ENCODE measurements at places on chromosomes 5 and 9.

- no peak for DNase-seq
Observed at GRCh38 chr9:104833696-104834095, 69.8 kb downstream of the NIPSNAP3B start.

DNA sequence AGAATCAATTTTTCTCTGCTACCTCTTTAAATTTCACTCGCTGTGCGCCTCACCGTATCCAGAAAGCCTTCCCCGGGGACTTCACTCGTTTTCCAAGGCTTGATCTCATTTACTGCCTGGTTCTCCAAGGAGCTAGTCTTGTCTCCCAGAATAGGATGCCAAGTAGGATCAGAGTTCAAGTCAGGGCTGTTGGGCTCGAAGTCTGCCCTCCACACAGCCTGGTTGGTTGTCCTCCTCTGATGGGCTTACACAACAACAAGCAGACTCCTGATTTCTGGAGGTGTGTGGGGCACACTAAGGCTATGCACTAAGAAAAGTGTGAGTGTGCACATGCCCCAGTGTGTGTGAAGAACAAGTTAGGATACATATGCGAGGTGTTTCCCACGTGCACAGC, 14.0 kb upstream of the TNIP1 start:
- no peak for DNase-seq

DNA sequence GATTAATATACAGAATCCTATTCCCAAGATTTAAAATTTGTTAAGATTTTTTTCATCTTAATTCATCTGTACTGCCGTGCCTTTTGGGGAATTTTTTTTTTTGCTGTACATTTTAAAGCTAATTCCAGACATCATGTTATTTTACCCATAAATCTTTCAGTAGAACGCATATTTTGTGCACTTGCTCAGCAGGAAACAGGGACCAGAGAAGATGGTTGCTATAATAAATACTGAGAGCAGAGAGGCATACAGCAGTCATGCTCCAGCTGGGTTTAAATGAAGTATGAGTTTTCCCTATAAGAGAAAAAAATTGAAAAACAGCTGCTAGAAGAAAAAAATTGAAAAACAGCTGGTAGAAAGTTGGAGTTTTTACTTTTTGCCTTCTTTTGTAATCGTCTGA, 196.9 kb upstream of the PUM3 start:
- DNase-seq: no peak

DNA sequence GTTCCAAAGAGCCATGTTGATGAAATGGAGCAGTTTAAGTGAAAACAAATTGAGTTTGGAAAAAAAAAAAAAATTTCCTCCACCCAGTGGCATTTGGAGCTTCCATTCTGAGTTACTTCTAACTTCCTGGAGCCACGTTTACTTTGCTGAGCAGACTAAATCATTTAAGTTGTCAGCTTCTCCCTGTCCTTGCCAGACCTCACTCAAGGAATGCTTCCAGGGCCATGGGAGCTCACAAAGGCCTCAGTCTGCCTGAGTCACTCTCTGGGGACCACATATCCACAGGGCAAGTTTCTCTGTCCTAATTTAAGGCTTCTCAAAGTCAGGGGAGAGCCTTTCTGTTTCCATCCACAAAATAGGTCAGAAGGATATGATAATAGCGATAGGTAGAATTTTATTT, 210.3 kb upstream of the TNC start:
- peak; percentile 55 for DNase-seq

GRCh38 chr9:19969721-19970120, 180.9 kb upstream of the SLC24A2 start:
- no peak for DNase-seq

GRCh38 chr5:57037355-57037754, 85.4 kb upstream of the MIER3 start:
- DNase-seq: no peak

DNA sequence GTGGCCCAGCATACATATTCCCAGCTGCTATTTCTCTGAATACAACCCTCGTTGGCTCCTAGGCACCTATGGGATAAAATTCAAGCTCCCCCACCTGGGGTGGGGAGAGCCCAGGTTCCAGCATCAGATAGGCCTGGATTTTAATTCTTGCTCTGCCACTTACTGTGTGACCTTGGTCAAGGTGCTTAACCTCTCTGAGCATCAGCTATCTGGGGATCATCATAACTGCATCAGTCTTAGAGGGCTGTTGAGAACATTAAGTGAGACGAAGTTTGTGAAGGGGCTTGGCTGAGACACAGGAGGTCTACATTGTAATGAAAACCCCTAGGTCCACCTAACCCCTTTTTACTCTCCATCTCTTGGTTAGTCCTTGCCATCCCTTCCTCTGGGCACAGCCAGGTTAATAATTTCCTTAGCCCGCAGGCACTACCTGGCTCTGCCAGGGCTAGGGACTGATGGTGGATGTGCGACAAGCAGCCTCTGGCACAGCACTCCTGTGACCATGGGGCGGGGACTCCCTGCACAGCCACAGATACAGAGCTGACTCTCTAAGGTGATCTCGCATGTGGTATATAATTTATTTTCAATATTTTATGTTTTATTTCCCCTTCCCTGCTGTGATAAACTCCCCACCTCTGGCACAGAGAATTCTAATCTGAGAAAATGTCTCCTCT, 68.7 kb downstream of the CRB2 start:
- no peak for DNase-seq

DNA sequence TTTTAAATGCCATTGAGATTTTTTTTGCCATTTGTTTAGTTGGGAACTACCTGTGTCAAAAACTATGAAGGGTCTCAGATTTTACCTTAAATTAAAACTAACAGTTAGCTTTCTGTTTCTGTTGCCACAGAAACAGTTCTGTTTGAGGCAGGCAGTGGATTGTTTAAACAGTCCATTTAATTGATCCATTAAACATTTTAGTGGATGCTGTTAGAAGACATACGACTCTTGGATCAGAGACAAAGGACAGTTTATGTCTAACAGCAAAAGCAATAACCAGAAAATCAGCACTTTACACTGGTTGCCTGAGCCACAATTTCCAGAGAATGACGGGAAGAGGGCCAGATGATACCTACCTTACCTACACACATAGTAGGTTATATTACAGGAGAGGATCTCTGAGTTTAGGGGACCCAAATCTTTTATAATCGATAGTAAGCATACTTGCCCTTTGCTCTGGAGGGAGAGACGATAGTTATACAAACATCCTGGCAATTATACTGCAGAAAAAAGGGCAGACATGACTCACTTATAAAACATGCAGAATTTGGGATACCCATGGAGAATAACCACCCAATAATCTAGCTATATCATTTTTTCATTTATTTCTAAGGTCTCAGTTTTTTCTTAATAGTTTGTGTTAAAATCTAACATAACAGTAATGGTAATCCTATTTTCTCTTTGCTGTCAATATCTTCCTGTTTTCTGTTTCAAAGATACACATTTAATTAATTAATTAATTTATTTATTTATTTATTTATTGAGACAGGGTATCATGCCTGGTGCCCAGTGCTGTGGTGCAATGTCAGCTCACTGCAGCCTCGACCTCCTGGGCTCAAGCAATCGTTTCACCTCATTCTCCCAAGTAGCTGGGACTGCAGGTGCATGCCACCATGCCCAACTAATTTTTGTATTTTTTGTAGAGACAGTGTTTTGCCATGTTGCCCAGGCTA, 136.7 kb upstream of the TNFAIP8 start:
- DNase-seq: no peak
